ENCODE measurements at places on chromosomes 2 and 18.

- peak; percentile 37 for DNase-seq
Observed at GRCh38 chr2:198314559-198315153, 510.3 kb downstream of the PLCL1 start.

DNA sequence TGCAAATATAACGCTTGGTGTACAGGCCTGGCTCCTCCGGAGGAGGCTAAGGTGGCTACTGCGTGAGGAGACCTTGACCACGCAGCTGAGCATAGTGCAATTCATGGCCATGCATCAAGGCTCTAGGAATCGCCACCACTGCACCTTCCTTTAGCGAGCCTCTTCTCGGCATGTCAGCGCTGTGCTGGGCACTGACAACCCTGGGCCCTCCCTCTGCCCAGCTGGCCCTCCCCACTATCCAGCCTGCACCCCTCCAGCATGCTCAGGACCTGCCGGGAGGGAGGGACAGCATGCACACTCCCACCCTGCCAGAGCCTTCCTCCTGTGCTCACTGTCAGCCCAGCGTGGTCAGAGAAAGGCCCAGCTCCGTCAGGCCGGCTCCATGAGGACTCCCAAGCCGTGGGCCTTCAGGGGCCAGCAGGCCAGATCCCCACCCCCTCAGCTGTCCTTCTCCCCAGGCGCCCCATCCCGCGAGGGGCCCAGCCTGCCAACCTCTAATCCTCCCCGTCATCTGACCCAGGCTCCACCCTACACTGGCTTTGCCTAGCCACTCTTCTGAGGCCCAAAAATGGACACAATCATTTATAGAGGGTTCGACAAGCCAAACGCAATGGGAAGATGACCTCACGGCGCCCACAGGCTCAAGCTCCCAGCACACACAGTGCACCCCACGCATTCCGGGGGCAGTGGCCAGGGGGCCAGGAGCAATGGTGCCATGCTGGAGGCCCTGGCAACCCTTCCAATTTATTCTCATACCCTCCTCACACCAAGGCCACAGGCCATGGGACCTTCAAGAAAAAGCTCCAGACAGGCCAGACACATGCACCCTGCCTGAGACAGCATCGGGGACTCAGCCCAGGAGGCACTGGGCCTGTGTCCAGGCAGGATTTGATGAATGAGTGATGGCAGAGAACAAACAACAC lies 3.5 kb downstream of the BIN1 start:
- DNase-seq = no peak

- DNase-seq = no peak
Observed at GRCh38 chr18:78798402-78799175, 181.0 kb upstream of the SALL3 start.

DNA sequence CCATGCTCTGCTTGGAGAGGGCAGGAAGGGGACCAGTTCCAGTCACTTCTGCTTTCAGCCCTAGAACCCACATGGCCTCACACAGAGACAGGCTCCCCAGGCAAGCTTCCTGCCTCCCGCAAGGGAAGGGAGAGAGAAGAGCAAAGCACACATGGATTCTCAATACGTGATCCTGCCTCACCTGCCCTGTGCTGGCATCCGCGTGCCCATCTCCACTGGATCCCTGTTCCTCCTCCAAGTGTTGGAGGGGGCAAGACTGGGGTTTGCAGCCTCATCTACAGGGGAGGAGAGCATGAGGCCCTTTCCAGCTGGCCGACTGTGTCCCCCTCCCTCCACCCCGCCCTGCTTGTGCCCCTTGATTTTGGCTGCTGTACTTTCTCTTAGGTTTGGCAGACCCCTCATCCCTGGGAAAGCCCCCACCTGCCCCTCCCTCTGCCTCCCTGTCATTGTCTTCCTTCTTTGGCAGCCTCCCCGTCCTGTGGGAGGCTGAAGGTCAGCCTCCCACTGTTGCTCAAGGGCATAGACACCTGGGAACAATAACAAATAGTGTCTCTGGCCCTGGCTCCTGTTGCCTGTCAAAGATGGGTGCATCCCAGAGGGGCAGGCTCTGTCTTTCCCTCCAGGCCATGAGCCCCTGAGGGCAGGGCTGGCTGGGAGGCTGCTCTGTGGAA lies 22.7 kb downstream of the KCNF1 start:
- no peak for DNase-seq

DNA sequence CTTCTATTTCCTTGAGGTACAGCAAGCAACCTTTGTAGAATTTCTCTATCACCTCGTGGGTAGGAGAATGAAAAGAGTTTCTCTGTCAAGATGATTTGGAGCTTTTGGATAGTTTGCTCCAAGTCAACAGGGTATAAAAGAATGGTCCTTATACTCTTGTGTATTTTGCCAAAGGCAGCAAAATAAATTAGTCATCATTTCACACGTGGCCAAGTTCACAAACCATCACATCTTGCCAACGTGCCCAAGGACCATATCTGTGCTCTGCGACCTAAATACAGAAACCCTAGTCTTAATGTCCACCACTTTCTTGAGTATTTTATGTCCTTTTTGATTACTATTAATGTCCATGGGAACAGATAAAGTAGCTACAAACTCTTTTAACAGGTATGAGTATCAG lies 262.9 kb downstream of the AFF3 start:
- no peak for DNase-seq

GRCh38 chr2:101305035-101305434 lies 3.5 kb downstream of the RNF149 start:
- DNase-seq = peak; percentile 35

- no peak for DNase-seq
Observed at GRCh38 chr2:11303290-11304013, 41.0 kb downstream of the ROCK2 start.

DNA sequence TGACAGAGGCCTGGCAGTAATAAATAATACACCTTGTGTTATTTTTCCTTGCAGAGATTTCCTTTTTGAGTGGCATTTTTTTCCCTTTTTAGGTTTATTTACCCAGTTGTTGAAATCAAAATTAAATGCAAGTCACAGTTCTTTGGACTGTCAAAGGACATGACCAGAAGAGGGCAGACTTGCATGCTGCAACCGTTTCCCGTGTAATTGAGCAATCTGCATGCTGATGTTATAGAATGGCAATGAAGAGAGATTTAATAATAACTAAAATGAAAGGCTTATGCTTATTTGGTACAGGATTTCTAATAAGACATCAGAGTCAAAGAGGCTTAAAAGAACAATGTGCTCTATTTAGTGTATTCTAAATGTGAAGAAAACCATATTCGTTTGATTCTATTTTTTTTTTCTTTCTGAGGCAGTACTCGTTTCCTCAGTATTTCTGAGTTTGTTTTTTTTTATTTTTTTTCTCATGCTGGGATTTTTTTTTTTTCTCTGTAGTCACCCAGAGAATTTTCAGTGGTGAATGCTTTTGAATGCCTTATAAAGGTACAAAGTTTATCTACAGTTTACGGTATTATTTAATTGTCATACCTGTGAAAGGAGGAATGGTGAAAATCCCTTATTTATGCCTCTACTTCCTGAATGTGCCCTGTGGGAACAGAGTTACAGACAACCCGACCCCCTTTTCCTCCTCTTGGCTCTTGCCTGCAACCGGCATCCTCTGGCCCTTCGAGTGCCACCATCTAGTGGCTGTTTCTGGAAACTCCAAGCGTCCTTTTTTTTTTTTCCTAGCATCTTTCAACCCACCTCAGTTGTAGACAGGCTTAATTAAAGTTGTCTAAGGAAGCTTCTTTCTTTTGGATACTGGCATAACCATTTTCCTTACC lies 368.5 kb downstream of the LRRTM1 start:
- no peak for DNase-seq

DNA sequence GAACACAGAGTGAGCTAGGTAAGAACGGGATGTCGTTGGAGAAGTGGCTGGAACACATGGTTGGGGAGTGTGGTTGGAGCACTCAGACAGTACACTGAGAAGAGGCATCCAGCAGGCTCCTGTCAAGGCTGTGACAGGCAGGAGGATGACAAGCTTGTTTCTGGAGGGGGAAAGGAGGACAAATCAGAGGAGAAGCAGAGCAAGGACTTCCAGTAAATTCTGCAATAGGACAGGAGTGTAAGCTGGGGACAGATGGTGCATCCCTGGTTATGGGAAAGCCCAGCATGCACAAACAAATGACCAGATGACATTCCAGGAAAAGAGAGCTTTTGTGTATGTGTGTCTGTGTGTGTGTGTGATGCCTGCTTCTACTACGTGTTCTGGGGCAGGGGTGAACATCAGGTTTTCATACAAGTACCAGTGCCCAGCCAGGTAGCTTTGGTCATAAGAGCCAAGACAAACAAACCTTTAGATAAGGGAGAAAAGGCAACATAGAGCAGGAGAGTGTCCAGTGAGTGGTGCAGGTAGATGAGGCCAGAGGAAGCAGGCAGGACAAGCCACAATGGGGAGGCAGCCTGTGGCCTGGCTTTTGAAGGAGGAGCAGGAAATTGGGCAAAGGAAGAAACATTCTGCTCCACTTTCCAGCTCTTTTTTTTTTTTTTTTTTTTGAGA lies 32.1 kb upstream of the MAPK4 start:
- no peak for DNase-seq

GRCh38 chr18:79548077-79548450 lies 131.5 kb upstream of the CTDP1 start:
- DNase-seq = no peak

DNA sequence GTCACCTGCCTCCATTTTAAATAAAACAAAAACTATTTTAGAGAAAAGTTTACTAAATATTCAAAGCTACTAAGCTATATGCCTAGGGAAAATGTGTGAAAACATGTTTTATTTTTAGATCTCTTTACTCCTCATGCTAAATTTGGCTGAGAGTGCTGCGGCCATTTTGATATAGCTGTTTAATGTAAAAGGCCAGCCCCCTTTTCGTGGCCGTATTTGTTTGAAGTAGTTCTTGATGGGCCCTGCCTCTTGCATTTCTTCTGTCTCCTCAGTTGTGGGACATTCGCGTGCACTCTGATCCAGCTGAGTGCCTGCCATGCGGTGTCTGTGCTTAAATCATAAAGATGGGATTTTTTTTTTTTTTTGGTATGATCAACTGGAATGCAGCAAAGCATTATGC lies 64.0 kb downstream of the ZNF407 start:
- no peak for DNase-seq

DNA sequence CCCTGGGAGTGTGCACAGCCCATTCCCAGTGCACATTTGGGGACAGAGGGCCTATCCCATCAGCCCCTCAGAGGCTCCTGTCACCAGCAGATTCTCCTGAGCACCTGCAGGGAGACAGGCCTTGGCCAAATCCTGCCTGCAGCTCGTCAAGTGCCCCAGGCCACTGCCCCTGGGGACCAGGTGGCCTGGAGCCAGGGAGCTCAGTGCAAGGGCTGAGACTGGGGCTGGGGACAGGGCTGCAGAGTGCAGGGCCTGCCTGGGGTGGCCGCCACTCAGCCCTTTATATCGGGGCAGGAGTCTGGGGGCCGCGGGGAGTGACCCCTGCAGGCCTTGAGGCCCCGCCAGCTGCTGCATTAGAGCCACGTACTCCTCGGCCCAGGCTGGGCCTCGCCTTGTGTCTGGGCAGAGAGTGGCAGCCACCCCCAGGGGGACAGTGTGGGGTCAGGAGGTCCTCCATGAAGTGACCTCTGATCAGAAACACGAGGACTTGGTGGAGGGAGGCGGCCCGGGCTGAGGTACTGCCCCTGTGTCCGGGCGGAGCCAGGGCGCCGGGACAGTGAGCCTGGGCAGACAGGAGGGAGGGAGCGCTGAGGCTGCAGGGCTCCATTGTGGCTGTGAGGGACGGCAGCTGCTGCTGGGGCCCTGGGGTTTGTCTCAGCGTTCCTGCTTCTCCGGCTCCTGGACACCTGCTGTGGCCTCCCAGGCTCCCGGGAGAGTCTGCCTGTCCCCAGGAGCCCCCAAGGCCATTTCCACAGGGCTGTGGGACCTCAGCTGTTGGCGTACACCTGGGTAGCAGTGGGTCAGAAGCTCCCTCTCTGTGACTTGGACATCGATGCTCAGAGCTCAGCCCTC lies 24.2 kb downstream of the GPC1 start:
- no peak for DNase-seq

GRCh38 chr2:162720559-162721271 lies 117.9 kb downstream of the KCNH7 start:
- DNase-seq = no peak
